ENCODE measurements at places on chromosomes 13 and 19. TPM values are rescaled to one million over a fixed set of nuclear protein-coding genes. Genes with fewer than 3 reads are reported as not detected.

- peaks cover 24% of the 10 kb centered on the region for H3K27me3 ChIP-seq
- DNase-seq: no peak
- H3K27ac ChIP-seq: no peak overlapping the region
- no peak overlapping the region for H3K4me3 ChIP-seq
- H3K4me1 ChIP-seq: no peaks in the 10 kb centered on the region
These were observed 427 bp downstream of the PLPPR3 start for GRCh38 chr19:821231-821824.

RAB8A gene
- 141 TPM for total RNA-seq

SHANK1 gene
- not detected for total RNA-seq

DNA sequence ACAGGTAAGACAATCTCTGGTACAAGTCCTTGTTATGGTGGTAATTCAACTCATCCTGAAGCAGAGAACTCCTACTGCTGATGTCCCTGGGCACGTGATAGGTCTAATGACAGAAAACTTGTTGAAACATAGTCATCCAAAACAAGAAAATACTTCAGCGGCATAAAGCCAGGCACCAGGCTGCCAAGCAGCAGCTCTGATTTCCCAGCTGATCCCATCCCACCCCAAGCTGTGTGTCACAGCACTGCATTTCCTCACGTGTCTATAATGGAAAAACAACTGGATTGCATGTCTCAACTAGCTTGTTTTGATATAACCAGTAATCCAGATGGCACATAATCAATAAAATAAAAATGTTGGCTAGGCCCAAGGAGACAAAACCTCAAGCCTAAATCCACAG lies 64.8 kb downstream of the MIPEP start:
- H3K4me1 ChIP-seq: no peaks in the 10 kb centered on the region
- no peak for DNase-seq
- H3K4me3 ChIP-seq: no peak overlapping the region
- H3K27me3 ChIP-seq: no peaks in the 10 kb centered on the region
- peaks cover 18% of the 10 kb centered on the region for H3K36me3 ChIP-seq

DNA sequence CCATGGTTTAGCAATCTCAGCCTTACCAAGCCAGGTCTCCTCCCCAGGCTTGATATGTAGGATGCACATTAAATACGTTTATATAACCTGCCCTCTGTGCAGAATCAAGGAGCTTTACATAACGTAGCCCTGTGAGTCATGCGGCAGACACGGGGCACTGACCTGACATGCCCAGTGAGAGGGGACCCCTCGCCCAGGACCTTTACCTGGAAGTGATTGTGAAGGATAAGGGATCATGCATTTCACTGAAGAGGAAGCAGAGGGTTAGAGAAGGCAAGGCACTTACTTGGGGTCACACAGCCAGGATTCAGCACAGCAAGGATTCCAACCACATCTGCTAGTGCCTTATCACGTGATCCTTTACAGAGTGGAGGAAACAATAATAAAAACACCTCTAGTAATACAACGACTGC lies 18.9 kb upstream of the FOSB start:
- H3K36me3 ChIP-seq: peaks cover 3% of the 10 kb centered on the region
- peaks cover 2% of the 10 kb centered on the region for H3K27me3 ChIP-seq
- H3K4me3 ChIP-seq: peak overlapping the region; percentile 63
- no peak for DNase-seq
- peaks cover 60% of the 10 kb centered on the region for H3K4me1 ChIP-seq

NLRP7 gene
- total RNA-seq: not detected

ZNF723 gene
- total RNA-seq: not detected

CGB1 gene
- total RNA-seq: not detected

- H3K4me3 ChIP-seq: no peak overlapping the region
- peaks cover 11% of the 10 kb centered on the region for H3K36me3 ChIP-seq
- peaks cover 14% of the 10 kb centered on the region for H3K4me1 ChIP-seq
- DNase-seq: no peak
These were observed 28.6 kb downstream of the BICRA start for GRCh38 chr19:47637550-47637949.

DNA sequence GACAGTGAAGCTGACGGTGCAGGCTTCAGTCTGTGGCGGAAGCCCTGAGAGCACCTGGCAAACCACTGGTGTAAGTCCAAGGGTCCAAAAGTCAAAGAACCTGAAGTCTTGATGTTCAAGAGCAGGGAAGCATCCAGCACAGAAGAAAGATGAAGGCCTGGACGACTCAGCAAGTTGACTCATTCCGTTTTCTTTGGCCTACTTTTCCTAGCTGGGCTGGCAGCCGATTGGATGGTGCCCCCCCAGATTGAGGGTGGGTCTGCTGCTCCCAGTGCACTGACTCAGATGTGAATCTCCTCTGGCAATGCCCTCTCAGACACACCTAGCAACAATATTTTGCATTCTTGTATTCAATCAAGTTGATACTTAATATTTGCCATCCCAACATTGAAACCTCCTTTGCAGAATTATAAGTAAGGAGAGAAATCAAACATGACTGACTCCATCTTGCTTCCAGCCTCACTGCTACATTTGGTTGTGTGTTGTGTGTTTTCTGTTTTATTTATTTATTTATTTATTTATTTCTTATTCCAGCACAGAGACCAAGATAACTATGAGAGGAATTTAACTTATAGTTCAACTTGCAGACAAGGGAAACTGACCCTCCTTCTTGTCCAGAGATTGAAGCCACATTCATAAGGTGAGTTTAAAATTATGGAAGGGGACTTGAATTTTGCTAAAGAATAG lies 32.8 kb downstream of the IGFL2 start:
- no peaks in the 10 kb centered on the region for H3K36me3 ChIP-seq
- peaks cover 13% of the 10 kb centered on the region for H3K4me1 ChIP-seq
- H3K27me3 ChIP-seq: peaks cover 27% of the 10 kb centered on the region
- no peak for DNase-seq

DCAF15 gene
- 78.4 TPM for total RNA-seq

DNA sequence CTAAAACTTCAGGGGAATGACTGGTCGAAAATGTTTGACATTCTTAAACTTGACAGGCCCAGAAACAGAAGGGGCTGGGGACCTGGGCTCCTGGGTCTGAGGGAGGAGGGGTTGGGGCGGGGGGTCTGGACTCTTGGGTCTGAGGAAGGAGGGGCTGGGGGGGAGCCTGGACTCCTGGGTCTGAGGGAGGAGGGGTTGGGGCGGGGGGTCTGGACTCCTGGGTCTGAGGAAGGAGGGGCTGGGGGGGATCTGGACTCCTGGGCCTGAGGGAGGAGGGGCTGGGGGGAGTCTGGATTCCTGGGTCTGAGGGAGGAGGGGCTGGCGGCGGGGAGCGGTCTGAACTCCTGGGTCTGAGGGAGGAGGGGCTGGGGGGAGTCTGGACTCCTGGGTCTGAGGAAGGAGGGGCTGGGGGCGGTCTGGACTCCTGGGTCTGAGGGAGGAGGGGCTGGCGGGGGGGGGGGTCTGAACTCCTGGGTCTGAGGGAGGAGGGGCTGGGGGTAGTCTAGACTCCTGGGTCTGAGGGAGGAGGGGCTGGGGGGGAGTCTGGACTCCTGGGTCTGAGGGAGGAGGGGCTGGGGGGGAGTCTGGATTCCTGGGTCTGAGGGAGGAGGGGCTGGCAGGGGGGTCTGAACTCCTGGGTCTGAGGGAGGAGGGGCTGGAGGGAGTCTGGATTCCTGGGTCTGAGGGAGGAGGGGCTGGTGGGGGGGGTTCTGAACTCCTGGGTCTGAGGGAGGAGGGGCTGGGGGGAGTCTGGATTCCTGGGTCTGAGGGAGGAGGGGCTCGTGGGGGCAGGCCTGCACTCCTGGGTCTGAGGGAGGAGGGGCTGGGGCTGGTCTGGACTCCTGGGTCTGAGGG lies 5.5 kb upstream of the KLK6 start:
- peaks cover 5% of the 10 kb centered on the region for H3K27me3 ChIP-seq
- H3K4me3 ChIP-seq: no peak overlapping the region
- DNase-seq: no peak
- no peak overlapping the region for H3K27ac ChIP-seq
- H3K36me3 ChIP-seq: no peaks in the 10 kb centered on the region
- no peaks in the 10 kb centered on the region for H3K4me1 ChIP-seq

DNA sequence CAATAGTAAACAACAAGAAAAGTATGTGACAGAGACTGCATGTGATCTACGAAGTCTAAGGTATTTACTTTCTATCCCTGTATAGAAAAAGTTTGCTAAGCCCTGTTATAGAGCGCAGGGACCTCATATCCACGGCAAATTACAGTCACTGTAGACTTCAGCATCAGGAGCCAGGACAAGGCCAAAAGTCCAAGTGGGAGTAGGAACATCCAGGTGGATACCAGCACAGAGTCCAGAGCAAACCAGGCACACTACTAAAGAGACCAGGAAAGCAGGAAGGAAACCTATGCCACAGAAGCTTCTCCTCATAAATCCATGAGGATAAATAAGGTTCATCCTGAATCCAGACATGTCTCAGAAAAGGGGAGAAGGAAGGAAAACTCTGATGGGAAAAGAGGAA lies 342.2 kb upstream of the HTR2A start:
- no peaks in the 10 kb centered on the region for H3K4me1 ChIP-seq
- DNase-seq: no peak
- H3K27ac ChIP-seq: no peak overlapping the region
- no peak overlapping the region for H3K4me3 ChIP-seq

CAPN12 gene
- total RNA-seq: 24.9 TPM

PRODH2 gene
- total RNA-seq: not detected

DNA sequence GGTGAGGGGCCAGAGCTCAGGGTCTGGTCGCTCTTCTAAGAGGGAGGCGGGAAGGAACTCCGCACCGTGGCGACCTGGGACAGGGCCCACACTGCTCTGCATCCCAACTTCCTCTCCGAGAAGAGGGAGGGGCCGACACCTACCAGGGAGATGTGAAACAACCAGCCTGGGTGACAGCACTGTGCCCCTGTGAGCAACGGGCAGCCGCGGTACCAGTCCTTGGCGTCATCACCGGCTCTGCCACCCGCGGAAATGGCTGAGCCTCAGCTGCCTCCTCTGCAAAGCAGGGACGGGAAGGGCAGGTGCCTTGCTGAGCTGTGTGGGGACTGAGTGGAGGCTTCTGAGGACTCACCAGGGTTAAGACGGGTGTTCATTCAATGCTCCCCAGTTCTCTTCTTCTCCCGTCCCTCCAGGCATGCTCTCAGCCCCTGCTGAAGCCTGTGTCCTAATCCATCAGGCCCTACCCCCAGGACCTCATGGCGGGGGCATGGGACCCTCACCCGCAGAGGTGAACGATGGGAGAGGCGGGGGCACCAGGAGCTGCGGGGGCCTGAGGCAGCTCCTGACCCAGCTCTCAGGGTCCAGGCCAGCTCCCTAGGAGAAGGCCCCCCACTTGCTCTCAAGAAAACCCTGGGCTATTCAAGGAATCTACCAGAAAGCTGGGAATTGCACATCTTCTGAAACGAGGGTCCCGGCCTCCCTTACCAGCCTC lies 9.3 kb downstream of the ZNF787 start:
- H3K4me1 ChIP-seq: peaks cover 31% of the 10 kb centered on the region
- H3K27ac ChIP-seq: no peak overlapping the region
- H3K36me3 ChIP-seq: peaks cover 3% of the 10 kb centered on the region
- H3K27me3 ChIP-seq: no peaks in the 10 kb centered on the region

DNA sequence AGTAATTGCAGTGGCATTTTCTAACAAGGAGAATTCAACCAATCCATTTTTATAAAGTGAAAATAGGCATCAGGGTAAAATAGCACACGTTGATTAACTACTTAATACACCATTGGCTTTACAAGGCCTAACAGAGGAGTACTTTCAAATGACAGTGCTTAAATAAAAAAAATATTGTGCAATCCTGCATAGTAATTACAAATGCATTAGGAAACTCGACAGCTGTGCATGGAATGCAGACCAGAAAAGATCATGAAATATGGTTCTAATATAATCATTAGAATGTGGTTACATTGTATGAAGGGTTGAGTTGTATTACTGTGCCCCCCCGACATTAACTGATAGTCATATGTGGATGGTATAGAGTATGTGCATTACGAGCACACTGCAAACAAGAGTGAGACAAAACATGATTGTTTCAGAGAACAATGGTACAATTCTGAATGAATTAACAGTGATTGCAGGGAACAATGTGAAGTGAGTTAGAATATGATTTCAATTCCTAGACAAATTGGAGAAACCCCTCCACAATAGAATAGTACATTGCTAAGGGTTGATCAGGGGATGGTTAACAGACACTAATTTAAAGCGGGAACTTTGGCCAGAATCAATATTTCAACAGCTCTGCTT lies 270.6 kb downstream of the GPC5 start:
- H3K4me1 ChIP-seq: no peaks in the 10 kb centered on the region
- H3K36me3 ChIP-seq: no peaks in the 10 kb centered on the region
- no peaks in the 10 kb centered on the region for H3K27me3 ChIP-seq
- no peak overlapping the region for H3K4me3 ChIP-seq

- no peak within 1 kb of the TSS for H3K27ac ChIP-seq
- DNase-seq: no peak
- no peaks in the 10 kb centered on the region for H3K36me3 ChIP-seq
These were observed at the start of gene FGF21 for GRCh38 chr19:48755084-48755641. TSS of gene FGF21 (plus strand) at chr19:48755524. CDS start at chr19:48756237, 713 bp downstream.

DNA sequence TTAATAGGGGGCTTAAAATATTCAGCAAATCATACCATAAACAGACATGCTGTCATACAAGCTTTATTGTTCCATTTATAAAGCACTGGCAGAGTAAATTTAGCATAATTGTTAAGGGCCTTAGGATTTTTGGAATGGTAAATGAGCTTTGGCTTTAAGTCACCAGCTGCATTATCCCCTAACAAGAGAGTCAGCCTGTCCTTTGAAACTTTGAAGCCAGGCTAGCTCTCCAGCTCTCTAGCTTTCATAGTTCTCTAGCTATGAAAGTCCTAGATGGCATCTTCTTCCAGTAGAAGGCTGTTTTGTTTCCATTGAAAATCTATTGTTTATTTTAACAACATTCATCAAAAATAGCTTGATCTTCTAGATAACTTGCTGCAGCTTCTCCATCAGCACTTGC lies 420.8 kb upstream of the GPC6 start:
- H3K27me3 ChIP-seq: no peaks in the 10 kb centered on the region
- no peak for DNase-seq
- H3K27ac ChIP-seq: no peak overlapping the region
- peak overlapping the region; percentile 67 for H3K4me3 ChIP-seq
- H3K4me1 ChIP-seq: peaks cover 4% of the 10 kb centered on the region

ERFL gene
- 1.7 TPM for total RNA-seq

GRCh38 chr13:48656608-48657007 lies 2.9 kb downstream of the CYSLTR2 start:
- H3K27me3 ChIP-seq: no peaks in the 10 kb centered on the region
- DNase-seq: no peak

- H3K4me3 ChIP-seq: no peak overlapping the region
- H3K36me3 ChIP-seq: no peaks in the 10 kb centered on the region
- no peaks in the 10 kb centered on the region for H3K27me3 ChIP-seq
- DNase-seq: peak; percentile 18
These were observed 82.3 kb upstream of the PDCD5 start for GRCh38 chr19:32498648-32499200.

Data from activated CD4-positive, alpha-beta memory T cell treated with anti-CD3 and anti-CD28 coated beads, Interleukin-2, amount 10 ng/mL, durations not matched to agents 7 days and 5 days (primary cell).